Neuronal stem cell (in vitro differentiated cells): ENCODE measurements at places on chromosomes 1 and 21.

GRCh38 chr21:31920275-31920674, 47.5 kb downstream of the HUNK start:
- DNase-seq, result no peak

DNA sequence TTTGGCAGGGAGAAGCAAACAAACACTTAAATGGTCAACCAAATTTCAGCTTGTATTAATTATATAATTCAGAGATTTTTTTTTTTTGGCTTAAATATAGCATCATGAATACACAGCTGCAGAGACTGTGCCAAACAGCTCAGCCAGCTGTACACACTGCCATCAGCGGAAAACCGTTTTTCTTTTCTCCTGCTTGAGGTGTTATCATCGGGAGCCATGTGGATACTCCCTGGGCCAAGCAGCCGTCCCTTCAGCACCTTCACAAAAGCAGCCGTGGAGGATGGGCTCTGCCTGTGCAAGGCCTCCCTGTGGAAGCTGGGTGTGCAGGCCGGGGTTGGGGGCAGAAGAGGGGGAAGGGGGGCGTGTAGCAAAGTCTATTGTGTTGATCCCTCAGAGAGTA, 85.0 kb downstream of the NUF2 start:
- no peak for DNase-seq

GRCh38 chr21:16279731-16280581, 550.2 kb downstream of the USP25 start:
- DNase-seq, result peak; percentile 75

GRCh38 chr1:65387821-65388220, 32.6 kb upstream of the LEPR start:
- DNase-seq, result no peak

DNA sequence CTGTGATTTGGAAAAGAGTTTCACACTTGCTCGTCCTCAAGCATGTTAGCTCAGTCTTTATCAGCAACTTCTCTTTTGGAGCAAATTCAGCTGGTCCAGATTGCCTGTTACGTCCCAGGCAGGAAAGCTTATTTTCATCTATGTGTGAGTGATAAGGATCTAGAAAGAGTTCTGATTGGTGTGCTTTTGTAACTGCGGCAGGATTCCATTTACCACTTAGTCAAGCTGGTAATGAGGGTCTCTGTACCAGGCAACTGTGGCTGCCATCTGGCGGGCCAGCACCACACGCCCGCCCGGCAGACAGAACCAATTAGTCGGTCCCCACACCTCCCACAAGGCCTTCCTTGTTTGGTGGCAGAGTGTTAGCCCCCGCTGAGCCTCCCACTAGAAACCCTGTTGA, 21.0 kb downstream of the C1orf87 start:
- DNase-seq, result no peak

DNA sequence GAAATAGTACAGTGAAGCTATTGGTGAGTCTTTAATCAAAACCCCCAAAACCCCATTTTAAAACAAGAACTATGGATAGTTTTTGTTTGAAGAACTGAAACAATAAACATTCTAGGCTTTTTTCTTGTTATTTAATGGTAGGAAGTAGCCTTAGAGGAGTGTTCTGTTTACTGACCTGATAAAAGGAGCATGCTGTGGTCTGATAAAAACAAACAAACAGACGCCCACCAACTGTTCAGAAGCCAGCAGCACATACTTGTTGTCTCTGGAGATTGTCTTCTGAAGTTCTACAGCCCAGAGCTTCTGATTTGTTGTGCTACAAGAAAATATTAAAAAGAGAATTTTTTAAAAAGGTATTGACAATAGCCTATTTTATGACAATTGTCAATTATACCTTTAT, 54.1 kb upstream of the CFAP298 start:
- DNase-seq, result no peak

DNA sequence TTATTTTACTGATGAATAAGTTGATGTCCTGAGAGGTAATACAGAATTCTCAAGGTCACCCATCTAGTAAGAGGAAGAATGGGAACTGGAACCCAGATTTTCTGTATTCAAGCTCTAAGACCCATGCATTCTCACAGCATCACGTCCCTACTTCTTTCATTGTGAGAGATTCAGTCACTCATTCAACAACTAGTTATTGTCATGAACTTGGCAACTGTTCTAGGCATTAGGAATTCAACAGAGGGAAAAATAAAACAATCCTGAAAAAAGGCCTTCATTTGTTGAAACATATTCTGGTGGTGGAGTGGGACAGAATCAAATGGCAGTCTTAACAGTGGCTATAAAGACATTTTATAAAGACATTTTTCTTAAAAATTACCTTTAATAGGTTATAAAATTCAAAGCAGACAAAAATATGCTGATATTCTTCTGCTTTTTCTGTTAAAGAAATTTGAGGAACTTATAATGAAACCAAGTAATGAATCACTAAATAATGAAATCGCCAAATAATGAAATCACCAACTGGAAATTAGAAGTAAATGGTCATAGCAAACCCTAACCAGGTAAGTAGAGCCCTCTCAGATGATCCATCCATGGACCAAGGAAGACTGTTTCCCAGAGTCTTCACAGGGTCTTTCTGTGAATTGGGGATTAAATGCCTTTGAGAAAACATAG, 136.5 kb upstream of the DPYD start:
- DNase-seq, result no peak

DNA sequence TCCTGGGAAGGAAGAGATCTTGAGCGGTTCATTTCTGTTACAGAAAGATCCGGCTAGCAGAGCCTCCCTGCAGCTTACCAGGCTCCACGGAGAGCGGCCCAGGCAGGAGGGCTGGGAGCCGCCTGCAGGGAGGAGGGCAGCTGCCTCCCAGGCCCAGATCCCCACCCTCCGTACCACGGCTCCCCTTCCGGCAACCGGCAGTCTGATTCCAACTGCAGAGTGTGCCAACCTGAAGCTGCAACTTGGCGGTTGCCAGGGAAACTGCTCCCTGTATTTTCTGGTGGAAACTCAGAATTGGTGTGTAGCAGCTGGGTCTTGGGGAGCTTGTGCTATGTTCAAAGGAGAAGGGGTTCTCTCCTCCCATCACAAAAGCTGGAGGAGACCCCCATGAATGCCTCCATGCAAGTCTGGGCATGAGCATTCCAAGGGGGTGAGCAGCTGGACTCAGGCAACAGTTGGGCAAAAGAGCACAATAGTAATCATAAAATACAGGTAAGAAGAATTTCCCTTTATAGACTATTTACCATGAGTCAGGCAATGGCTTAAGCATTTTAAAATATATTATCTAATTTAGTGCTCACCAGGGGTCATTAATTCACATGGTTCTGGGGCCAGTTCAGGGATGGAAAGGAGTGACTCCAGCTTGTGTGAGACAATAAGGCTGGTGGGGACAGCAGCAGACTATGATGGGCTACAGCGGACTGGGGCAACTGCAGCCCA, 46.1 kb upstream of the KAZN start:
- no peak for DNase-seq

DNA sequence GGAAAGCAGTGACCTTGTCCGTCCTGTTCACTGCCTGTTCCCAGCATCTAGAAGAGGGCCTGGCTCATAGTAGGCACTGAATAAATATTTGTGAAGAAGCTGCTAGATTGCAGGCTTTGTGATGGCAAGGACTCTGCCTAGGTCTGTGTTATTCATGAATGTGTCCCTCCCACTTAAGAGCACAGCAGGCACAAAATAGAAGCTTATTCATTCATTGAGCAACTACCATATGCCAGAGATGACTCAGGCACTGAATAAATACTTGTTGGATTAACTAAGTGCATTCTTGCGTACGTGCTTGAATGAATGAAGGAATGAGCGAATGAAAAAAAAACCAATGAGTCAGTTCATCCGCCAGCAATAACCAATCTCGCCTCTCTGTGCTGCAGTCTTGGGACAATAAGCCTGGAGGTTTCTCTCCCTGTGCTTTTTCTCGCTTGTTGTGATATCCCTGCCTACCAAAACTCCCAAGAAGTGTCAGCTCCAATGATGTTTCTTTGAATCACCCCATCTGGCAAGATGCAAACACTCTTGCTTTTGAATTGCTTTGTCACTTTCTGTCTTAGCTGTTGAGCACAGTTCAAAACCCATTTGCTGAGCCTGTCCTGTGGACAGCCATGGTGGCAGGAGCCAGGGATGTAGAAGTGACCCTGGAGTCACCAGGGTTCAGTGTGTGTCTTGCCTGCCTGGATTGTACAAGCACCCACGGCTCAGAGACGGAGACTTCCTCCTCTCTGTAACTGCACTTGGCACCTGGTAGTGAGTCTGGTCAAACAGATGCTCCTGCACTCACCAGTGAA, 143.9 kb downstream of the KAZN start:
- DNase-seq, result no peak

GRCh38 chr1:69485616-69486015, 82.1 kb upstream of the LRRC7 start:
- no peak for DNase-seq

DNA sequence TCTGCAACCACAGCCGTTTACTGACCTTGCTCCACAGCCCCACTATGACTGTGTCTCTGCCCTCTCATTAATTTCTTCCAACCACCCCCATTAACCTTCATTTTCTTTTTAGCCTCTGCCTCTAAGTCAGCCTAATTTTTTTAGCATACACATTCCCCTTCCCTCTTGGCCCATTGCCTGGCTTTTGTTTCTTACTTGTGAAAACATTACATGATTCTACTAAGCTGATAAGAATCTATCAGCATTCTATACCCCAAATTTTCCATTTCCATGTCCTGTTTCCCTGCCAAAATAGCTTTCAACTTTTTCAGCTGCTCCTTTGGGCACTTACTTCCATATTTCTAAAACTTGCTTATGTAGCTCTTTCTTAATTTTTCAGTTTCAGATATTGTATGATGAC, 79.8 kb downstream of the PCP4 start:
- no peak for DNase-seq

- DNase-seq, result no peak
Observed at GRCh38 chr1:37840711-37841110, 18.7 kb downstream of the MTF1 start.

DNA sequence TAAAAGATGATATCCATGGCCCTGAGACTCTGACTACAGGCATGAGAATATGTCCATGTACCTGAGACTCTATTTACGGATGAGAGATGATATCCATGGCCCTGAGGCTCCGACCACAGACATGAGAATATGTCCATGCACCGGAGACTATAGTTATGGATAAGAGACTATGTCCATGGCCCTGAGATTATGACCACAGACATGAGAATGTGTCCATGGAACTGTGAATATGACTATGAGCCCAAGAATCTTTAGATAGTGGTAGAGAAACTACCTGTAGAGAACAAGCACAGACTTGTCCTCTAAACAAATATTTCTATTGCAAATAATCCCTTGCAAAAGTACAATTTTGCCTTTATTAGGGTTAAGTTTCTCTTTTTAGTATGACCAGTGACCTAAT, 263.2 kb downstream of the PCP4 start:
- no peak for DNase-seq

DNA sequence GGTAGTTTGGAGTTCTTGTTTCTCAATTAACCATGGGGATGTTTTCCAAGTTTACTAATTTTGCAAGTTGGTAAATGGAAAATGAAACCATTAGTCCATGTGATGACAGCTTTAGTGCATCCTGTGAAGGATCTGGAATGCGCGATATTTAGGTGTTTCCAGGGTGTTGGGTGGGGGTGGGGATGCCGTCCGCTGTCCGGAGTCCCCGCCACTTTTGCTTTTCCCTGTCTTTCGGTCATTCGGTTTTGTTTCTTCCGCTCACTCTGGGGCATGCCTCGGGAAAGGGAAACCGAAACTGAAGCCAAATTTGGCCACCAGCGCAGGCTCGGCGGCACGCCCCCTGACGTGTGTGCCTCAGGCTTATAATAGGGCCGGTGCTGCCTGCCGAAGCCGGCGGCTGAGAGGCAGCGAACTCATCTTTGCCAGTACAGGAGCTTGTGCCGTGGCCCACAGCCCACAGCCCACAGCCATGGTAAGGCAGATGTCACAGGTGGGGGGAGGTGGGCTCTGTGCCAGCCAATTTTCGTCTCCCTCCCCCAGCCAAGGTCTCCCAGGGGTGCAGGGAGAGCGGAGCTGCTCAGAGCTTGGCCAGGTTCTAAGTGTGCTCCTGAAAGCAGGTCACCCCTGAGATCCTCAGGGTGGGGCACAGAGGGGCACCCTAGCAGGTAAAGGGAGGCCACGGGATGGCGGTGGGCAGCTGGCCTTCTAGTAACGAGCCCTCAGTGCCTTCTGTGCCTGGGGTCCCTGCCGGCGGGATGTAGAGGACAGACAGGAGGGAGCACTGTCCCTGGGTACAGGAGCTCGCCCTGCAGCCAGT, at the start of gene ISG15:
ISG15 (plus strand) TSS at position 393 of the 817 bp plus-strand sequence; CDS start at position 470, 77 bp downstream.
- DNase-seq, result no peak
